Tibial nerve (tissue), 4 donors: ENCODE measurements at places on chromosomes 5 and 9.

DNA sequence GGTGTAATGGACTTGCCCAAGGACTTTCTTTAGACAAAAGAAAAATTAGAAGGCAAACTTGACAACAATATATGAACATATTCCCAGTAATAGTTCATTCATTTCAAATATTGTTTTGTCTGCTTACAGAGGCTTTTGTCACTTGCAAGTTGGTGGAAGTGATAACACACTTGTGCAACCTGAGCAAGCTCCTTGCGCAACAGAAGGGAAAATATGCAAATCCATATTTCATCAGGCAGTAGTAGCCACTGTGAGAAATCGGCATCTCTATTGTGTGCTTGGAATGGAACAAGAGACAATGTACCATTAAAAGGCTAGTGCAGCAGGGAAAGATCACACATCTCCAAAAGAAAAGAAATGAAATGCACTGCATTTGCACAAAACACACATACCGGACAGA lies 125.3 kb upstream of the RASEF start:
- H3K27me3 ChIP-seq: no peaks in the 10 kb centered on the region
- no peak overlapping the region for H3K4me3 ChIP-seq
- no peaks in the 10 kb centered on the region for H3K36me3 ChIP-seq
- no peak for DNase-seq

DNA sequence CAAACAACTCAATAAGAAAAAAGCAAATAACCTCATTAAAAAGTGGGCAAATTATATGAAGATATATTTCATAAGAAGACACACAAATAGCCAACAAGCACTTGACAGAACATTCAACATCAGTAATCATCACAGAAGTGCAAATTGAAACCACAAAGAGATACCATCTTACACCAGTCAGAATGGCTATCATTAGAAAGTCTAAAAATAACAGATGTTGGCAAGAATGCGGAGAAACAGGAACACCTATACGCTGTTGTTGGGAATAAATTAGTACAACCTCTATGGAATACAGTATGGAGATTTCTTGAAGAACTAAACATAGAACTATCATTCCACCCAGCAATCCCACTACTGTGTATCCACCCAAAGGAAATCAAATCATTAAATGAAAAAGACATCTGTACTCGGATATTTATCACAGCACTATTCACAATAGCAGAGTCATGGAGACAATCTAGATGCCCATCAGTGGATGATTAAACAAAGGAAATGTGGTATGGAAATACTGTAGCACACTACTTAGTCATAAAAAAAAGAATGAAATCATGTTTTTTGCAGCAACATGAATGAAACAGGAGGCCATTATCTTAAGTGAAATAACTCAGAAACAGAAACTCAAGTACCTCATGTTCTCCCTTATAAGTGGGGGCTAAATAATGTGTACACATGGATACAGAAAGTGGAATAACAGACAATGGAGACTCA lies 106.8 kb upstream of the FST start:
- no peaks in the 10 kb centered on the region for H3K36me3 ChIP-seq
- no peaks in the 10 kb centered on the region for H3K27me3 ChIP-seq
- H3K27ac ChIP-seq: no peak overlapping the region
- H3K4me1 ChIP-seq: no peaks in the 10 kb centered on the region

DNA sequence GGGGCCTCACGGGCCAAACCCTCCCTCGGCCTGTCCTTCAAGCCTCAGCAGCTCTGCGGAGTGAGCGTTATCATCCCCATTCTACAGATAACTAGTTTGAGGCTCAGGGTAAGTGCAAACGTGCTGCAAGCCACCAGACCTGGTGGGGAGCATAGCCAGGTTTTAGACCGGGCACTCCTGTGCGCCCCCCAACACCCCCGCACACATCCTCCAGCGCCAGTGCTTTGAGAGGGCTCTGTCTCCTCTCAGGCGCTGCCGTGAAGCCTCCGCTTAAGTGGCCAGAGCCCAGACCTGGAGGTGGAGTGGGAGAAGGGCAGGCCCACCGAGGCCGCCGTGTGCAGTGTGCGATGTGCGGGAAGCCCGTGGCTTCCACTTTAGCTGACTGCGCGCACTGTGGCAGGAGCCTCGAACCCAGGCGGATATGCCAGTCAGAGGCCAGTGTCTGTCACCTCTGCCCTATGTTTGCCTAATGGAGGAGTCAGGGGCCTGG lies 1.6 kb upstream of the MGAT1 start:
- no peaks in the 10 kb centered on the region for H3K27me3 ChIP-seq
- peaks cover 71% of the 10 kb centered on the region for H3K4me1 ChIP-seq
- H3K36me3 ChIP-seq: no peaks in the 10 kb centered on the region
- H3K27ac ChIP-seq: peak overlapping the region; percentile 92
- no peak for DNase-seq

GRCh38 chr5:173327948-173328843 lies at the start of gene STC2:
Gene STC2 (minus strand): TSS chr5:173328414. CDS start chr5:173328193, 221 bp downstream.
- peak within 1 kb of the TSS; percentile 36 for H3K4me3 ChIP-seq
- no peak for DNase-seq
- H3K27me3 ChIP-seq: peaks cover 67% of the 10 kb centered on the region

DNA sequence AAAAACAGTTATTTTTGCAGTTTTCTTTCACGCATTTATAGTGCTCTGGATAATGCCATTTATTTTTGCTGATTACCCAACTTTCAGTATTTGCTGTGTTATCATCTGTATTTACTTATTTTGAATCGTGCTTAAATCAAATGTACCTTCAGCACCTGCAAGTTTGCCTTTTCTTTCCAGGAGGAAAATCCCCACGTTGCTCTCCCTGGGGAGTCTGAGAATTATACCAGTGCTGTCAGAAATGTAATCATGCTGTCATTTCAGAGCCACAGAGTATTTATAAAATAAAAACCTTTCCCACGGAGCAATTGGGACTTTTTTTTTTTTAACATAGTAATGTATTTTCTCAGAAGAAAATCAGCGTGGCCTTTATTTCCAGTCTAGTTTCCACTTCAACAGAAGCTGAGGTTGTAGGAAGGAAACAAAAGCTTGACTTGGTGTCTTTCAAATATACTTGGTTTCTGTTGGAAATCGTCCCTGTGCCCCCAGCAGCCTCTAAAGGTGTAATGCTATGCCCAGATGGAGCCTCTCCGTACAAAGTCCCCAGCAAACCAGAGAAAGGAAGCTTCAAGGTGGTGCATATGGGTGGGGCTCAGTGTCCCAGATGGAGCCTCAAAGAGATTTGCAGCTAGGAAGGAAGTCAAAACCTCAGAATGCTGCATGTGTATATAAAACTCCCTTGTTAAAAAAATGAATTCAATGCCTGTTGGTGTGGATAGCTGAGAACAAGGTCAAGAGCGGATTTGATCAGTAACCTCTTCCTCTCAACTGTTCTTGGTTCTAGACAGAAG lies 2.1 kb downstream of the GPR150 start:
- no peak for DNase-seq
- H3K27me3 ChIP-seq: no peaks in the 10 kb centered on the region
- H3K27ac ChIP-seq: no peak overlapping the region
- H3K4me1 ChIP-seq: peaks cover 22% of the 10 kb centered on the region
